AG10803 (cell line): ENCODE measurements at places on chromosomes 4 and X.

DNA sequence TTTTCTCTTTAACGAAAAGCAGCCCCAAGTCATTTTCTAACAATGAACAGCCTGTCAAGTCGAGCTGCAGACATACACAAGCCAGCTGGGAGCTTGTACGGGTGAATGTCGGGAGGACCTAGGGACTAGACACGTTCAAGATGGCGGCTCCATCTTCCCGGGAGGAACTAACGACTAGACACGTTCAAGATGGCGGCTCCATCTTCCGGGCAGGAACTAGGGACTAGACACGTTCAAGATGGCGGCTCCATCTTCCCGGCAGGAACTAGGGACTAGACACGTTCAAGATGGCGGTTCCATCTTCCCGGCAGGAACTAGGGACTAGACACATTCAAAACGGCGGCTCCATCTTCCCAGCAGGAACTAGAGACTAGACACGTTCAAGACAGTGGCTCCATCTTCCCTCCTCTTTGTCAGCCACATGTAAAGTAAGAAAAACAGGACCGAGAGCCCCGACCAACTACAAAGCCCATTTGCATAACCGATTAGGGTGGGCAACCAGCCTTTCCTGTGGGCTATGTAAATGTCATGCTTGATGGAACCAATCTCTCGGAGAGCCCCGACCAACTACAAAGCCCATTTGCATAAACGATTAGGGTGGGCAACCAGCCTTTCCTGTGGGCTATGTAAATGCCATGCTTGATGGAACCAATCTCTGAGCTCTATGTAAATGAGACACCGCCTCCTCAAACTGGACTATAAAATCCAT is 175.5 kb downstream of the DHRSX start:
- DNase-seq, result peak; percentile 57

DNA sequence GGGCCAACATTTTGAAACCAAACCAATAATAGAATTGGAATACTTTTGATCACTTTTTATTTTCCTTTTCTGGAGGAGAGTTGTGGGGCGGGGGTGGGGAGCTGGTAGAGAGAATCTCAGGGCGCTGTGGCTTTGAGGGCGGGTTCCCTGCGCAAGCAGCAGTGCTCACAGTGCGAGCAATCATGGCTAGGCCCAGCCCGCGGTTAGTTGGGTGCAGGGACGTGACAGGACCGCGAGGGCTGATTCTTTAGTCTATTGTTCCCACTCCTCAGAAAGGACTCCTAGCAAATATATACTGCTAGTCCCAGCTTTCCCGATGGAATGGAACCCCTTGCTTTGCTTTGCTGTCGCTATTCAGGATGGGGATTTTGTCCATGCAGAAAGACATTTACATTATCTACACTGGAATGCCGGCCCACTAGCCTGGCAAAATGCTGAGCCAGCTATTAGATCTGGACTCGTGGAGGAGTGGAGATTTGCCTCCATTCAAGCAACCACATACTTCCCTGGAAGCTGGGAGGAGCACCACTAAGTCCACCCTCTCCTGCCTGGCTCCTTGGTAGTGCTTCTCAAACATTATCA is 23.9 kb upstream of the APLN start:
- no peak for DNase-seq

GRCh38 chr4:7769396-7770223 is 170.1 kb downstream of the AFAP1 start:
- DNase-seq, result no peak

- DNase-seq, result no peak
Measured at GRCh38 chr4:47185761-47186160, 154.4 kb downstream of the GABRB1 start.

GRCh38 chr4:100356172-100356571 is 161.7 kb downstream of the EMCN start:
- no peak for DNase-seq

DNA sequence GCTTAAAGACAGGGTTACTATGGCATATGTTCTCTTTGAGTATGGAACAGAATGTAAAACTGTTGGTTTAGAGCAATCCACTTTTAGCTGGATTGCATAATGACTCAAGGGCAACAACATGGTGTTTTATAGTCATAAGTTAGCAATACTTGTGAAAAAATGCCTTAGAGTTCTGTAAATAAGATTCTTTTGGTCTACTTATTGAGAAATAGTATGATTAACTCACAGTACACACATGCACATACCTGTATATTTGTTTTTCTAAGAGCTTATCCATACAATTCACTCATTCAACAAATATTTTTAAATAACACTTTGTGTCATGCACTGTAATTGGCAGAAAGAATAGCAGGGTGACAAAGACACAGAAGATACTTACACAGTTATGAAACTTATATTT is 1415.5 kb downstream of the PCDH7 start:
- DNase-seq, result peak; percentile 39

DNA sequence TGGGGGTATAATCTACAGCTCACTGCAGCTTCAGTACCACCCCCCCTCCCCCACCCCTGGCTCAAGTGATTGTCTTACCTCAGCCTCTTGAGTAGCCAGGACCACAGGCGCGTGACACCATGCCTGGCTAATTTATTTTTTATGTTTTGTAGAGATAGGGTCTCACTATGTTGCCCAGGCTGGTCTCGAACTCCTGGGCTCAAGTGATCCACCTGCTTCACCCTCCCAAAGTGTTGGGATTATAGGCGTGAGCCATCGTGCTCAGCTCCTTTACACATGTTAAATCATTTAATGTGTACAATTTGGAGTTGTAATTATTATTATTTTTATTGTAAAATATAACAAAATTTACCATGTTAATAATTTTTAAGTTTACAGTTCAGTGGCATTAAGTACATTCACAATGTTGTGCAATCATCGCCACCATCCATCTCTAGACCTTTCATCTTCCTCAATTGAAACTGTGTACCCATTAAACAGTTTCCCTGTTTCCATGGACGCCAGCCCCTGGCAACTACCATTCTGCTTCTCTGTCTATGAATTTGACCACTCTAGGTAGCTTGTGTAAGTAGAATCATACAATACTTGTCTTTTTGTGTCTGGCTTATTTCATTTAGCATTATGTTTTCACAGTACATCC is 6.1 kb downstream of the SLAIN2 start:
- no peak for DNase-seq

- no peak for DNase-seq
Measured at GRCh38 chr4:108919226-108919893, 156.5 kb upstream of the ETNPPL start.
